SHP77 (cell line): ENCODE measurements at places on chromosomes 2 and 18.

GRCh38 chr2:45205480-45205879 lies 196.2 kb upstream of the SIX2 start:
- no peak for DNase-seq

DNA sequence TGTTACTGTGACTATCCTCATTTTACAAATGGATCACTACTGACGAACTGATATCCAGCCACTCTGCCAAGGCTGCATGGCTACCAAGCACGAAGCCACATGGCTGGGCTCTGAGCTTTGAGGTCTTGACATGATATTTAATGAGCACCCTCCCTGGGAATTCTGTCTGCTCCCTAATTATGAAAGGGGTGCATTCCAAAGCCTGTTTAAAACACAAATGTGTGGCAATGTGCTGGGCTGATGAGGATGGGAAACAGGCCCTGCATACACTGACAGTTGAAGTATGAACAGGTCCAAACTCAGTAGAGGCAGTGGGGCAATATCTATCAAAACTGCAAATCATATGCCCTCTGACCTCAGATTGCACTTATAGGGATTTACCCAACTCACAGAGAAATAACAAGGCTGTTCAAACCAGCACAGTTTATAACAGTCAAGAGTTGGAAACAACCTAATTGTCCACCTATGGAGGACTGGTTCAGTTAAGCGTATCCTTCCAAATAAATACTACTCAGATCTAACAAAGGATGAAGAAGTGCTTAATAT lies 20.8 kb downstream of the CDC42EP3 start:
- DNase-seq = no peak

DNA sequence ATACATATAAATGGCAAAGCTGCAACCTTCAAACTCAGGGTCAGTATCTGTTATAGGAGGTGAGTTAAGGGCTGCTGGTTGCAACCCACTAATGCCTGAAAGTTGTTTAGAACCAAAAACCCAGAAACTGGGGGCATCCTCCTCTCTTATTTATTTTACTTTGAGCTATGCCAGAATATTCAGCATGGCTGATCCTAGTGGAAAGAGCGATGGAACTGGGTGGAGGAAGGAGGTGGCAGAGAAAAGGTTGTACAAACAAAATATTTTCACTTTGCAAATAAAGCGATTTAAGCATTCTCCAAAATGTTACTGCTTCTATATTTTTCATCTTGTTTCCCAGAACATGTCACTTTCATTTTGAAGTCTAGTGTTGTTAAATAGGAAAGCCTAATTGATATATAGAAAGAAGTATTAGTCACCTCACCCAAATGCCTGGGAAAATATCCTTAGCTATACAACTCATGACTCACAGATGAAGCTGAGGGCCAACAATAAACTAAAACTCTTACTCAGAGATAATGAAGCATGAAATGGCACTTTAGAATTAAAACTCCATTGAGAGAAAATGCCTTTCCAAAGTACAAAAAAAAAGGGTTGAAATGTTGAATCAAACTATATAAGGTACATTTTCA lies 251.4 kb upstream of the UBE2E3 start:
- no peak for DNase-seq

GRCh38 chr2:230712443-230713330 lies at the start of gene CAB39:
CAB39 (plus strand) TSS chr2:230712842; CDS start chr2:230760002, 47,160 bp downstream.
- DNase-seq = peak; percentile 90

DNA sequence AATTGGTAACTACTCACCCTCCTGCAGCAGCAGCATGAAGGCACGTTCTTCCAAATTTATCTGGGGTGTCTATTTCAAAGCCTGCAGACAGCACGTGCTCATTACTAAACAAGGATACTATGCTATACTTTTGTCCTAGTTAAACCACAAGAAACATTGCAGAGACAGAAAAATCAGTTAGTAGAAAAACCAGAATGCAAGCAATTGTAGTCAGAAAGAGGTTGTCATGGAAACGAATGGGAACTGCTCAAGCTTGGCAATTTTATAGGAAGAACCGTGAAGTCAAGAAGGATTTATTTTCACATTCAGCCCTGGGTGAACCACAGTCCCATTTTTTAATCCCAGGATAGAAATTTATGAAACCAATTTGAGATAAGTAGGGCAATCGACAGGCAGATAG lies 162.2 kb upstream of the PGAP1 start:
- no peak for DNase-seq

GRCh38 chr18:41263956-41264355 lies 691.1 kb upstream of the PIK3C3 start:
- DNase-seq = no peak

DNA sequence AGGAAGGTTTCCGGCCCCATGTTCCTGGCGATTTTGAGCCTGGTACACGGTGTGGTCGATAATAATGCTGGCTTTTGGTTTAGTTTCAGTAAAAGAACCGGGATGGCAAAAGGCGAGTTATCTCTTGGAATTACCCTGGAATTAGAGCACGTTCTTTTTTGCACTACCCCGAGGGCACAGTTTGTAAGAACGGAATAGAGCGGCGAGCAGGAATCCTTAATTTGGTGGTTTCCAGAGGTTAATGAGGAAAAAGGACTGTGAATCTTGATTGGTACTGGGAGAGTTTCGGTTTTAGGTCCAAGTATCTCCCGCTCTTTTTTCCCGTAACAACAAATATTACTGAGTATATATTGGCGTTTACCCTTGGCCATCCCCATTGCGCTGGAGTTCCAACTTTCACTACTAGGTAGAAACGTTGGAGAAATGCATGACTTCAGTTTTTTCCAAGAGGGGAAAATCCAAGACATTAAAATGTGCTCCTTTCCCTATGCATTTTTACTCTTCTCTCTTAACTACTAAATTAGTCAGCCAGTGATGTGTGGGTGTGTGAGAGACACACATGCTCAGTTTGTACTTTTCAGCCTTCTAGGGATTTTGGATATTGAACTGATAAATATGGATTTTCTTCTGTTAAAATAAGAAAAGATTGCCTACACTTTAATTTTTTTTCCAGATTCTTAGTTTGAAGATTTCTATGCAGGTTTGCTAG lies 160.8 kb downstream of the AGPS start:
- no peak for DNase-seq

DNA sequence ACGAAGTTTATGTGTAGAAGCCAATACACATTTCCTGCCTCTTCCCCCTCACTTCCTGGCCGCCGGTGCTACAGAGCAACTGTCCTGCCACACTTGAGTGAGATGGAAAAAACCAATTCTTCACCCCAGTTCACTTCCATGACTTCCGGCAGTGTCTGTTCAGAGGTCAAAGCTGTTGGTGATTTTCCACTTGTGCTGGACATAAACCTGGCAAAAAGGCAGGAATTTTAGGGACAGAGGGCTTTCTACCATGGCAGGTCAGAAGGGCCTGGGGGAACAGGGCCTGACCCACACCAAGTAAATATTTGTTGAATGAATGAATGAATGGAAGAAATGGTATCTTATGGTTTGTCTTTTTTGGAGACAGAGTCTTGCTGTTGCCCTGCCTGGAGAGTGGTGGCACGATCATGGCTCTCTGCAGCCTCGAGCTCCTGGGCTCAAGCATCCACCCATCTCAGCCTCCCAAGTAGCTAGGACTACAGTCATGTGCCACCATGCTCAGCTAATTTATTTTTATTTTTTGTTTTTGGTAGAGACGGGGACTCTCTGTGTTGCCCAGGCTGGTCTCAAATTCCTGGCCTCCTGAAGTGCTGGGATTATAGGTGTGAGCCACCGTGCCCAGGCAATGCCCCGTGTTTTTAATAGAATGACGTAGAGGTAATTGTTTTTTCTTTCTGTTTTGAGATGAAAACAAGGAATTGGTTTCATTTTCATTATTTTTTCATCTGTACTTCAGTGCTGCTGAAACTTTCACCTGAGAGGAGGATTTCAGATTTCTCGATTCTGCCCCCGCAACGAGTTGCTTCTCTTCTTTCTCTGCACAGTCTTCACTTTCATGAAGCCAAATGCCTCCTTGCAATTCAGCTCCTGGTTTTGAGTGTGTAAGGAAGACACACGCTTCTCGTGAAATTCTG lies 48.0 kb upstream of the LPIN2 start:
- DNase-seq = no peak

DNA sequence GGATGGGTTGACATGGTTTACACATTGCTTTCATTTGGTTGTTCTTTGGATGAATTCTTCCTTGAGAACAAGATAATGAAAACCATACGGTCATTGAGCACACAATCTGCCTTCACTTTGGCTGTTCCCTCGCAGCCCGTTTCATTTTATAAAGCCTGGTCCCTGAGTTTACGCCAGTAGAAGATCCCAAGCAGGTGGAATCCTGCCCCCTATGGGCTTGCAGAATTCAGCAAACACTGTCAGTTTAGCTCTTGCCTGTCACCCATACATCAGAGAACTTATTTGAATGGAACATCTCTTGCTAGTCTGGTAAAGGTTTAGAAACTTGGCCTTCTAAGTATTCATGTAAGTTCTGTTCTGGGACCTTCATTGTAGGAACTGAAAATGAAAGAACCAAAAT lies 666.4 kb upstream of the ZEB2 start:
- DNase-seq = no peak

- DNase-seq = no peak
Observed at GRCh38 chr2:191359133-191359532, 113.9 kb downstream of the MYO1B start.

GRCh38 chr2:216974321-216975302 lies 114.7 kb upstream of the TNP1 start:
- DNase-seq = no peak
